ENCODE measurements at places on chromosomes 3 and 15.

GRCh38 chr3:73739791-73740453 is 115.2 kb upstream of the PDZRN3 start:
- DNase-seq = no peak

- DNase-seq = no peak
Observed at GRCh38 chr3:149977386-149977785, 6.7 kb upstream of the PFN2 start.

DNA sequence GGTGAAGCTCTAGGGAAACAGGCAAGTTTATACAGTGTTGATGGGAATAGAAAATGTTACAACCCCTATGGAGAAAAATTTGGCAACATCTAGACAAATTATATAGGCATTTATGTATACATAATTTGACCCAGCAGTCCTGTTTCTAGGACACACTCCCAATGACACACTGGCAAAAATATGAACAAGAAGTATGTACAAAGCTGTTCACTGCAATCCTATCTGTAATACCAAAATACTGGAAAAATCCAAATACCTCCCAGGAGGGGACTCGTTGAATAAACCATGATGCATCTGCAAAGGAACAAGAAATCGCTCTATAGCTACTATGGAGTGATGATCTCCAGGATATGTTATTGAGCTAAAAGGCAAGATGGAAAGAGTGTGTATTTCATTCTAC is 8.5 kb downstream of the BFSP2 start:
- no peak for DNase-seq

DNA sequence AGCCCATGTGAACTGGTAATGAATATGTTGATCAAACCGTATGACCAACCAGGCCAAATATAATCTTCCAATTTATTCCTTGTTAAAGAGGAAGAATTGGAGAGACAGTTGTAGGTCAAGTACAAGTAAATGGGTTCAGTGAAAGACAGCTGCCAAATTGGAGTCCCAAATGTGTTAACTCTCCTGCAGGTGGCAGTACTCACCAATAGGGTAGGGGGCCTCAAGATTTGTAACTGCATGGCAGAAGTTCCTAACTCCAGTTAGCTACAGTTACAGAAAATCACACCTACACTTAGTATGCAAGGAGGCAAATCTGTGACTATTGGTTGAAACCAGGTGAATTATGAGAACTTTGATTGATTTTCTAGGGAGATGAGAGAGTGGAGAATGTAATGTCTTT is 278.0 kb downstream of the ZBBX start:
- no peak for DNase-seq

GRCh38 chr3:190122198-190122771 is 1.6 kb upstream of the P3H2 start:
- no peak for DNase-seq

Measured in mesothelial cell of epicardium (in vitro differentiated cells).